ENCODE measurements at places on chromosomes 6 and 20.

DNA sequence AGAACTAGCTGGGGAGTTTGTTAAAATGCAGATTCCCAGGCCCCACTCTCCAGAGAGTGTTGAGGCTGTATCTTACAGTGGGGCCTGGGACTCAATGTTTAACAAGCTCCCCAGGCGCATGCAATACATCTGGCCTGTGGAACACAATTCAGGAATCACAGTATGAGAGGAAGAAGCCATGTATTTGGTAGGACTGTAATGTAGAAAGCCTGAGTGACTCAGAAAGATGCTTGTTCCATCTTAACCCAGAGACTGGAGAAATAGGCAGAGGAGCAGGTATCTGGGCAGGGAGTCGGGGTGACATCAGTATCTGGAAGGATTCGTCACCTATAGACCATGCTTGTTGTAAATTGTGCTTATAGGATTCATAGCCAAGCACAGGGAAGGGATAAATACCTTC is 90.5 kb downstream of the UNC5CL start:
- DNase-seq: no peak

DNA sequence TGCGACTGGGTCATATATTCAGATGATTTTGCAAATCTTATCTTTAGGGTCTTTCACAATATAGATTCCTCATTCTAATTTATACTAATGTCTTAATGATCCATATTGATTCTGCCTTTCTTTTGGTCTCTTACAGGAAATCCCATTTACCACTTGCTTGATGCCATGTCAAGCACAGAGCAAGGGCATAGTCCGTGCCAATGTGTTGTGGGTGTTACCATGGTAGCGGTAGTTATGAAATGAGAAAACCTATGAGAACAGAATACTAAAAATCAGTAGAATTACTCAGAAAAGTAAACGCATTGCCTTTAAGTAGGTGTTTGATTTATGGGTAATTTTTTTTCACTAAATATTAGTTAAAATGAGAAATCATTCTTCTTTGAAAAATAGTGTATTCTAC is 153.9 kb upstream of the RAB32 start:
- DNase-seq: no peak

GRCh38 chr20:56630506-56631317 is 1.6 kb downstream of the TFAP2C start:
- DNase-seq: no peak

GRCh38 chr20:37297066-37297736 is 7.7 kb downstream of the MANBAL start:
- DNase-seq: no peak

GRCh38 chr6:144158133-144158532 is 7.8 kb downstream of the STX11 start:
- no peak for DNase-seq

GRCh38 chr20:22758815-22759214 is 174.4 kb upstream of the FOXA2 start:
- no peak for DNase-seq

DNA sequence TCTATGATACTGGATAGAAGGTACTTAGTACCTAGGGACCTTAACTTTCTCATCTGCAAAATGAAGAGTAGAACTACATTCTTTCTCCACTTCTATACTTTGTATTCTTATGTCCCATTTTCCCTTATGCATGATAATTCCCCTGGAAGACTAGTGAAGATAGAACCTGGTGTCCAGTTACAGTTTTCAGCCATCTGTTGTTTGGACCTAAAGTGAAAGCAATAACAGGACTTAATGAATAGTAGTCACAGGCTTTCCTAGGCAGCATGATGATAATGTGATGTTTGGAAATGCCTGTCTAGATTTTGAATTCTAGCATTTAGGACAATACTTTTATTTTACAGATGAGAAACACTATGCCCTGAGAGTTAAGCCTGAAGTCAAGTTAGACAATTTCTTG is 153.8 kb downstream of the RIMS1 start:
- DNase-seq: no peak

DNA sequence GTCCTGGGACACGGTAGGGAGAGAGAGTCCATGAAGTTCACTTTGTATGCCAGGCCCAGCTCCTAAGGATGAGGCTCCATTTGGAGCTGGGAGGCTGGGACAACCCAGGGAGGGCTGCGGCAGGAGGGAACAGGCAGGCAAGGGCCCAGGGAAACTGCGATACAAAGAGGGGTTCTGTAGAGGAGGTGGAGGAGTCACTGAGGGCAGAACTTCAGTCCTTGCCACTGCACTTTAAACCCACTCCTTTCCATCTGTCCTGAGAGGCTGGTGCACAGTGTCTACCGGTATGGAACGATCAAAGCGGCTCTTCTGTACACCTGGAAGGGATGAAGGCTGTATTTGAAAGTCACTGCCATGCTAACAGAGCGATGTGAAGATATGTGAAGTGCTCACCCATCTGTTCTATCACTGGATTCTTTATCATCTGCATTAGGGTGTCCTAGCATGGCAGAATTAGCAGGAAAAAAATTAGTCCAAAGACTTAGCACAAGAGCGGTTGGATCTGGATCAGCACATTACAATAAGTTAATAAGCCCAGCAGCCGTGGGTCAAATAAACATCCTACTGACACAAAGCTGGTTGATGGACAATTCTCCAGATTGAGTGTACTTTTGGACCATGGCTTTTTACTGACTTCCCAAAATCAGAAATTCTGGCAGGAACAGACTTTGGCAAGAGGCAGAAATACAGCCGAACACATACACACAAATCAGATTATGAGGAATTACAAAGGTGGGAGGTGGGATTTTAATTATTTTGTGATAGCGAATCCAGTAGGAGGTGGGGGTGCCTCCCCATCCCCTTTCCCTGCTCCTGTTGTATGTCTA is 20.9 kb upstream of the ZFAND3 start:
- no peak for DNase-seq

- DNase-seq: no peak
Measured at GRCh38 chr6:25829375-25829774, 2.5 kb downstream of the SLC17A1 start.

DNA sequence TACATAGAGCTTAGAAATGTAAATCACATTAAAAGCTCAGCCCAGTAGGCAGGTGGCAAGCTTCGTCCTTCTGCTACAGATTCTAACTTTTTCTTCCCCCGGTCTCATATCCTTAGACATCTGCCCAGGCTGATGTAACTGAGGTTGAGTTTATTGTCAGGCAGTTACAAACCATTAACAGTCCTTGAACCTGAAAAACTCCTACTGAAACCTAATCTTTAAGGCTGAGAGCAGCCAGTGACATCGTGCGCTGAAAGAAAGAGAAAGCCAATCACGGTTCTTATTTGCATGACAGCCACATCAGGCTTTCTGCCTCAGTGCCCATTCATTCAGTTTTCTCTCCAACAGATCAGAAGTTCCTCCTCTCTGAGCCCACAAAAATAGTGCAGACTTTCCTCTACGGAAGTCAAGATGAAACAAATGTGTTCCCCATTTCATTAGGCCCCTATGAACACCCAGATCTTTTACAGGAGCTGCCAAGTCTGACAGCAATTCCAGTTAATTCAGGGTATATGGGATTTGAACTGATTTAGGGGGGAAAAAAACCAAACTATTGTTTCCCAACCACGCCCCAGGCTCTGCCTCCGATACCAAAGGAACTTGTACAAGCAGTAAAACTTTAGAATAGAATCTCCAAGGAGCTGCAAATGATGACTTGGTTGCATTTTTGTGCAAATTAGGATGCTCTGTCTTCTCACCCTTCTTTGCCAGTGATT is at the start of gene NHSL1:
Gene NHSL1, minus strand, starts transcription at position 192 of the 716 bp plus-strand sequence. CDS start 204 bp downstream, outside the sequence.
- peak; percentile 63 for DNase-seq

DNA sequence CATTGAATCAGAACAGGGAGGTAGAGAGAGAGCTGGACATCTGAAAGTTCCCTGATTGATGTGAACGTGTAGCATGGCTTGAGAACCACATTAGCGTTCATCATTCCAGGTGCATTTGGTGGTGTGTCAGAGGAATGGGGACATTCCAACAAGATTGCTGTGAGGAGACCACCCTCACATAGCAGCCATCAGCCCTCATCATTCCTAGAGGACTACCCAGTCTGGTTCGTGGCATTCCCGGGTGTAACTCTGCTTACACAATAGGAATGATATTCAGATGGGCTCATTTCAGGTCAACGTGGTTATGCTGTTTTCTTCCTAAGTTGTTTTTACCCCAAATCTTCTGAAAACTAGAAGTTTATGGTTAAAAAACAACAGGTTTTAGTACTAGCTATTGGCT is 62.2 kb upstream of the KLHL31 start:
- DNase-seq: no peak

DNA sequence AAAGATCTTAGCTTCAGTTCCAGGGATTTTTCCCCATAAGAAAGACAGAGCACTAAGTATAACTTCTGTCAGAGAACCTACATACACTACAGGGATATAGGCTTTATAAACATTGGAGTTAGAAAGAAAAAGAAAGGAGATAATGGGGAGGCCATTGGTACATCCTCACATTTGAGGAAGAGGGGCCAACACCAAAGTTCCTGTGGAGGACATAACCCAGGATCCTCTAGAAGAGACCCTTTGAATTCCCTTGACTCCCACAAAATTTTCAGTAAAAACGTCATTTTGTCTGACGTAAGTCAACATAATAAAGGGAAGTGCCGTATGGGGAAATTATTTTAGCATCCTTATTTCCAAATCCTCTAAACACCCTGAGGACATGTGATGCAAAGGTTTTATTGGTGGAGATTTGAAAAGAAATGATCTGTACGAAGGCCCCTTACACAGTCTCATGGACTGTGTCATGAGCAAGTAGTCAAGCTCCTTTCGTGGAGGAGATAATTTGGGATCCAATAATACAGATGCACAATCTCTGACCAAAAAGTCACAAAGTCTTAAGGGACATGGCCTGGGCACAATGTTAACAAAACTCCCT is 33.2 kb downstream of the HLA-DRA start:
- DNase-seq: no peak

- DNase-seq: no peak
Measured at GRCh38 chr20:43961541-43962471, 47.2 kb downstream of the TOX2 start.

GRCh38 chr6:3751077-3751729 is at the start of gene PXDC1:
Gene PXDC1 (minus strand): TSS chr6:3751713. CDS start chr6:3751531, 182 bp downstream.
- DNase-seq: no peak

DNA sequence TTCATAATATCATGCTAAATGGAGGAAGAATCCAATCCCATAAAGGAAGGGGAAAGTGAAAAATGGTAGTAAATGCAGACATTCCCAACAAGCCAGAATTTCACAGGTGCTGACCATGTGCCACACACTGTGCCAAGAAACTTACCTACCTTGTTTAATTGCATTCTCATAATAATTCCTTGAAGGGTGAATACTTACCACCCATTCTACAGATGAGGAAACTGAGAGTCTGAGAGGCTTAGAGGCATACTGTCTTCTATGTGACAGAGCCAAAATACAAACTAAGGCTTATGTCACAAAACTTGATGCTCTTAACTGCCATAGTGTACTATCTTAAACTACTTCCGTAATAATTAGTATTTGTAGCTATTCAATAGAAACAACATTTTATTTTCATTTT is 454.7 kb downstream of the UTRN start:
- DNase-seq: no peak

- DNase-seq: no peak
Measured at GRCh38 chr20:63178446-63178820, 37.5 kb downstream of the YTHDF1 start.

- DNase-seq: no peak
Measured at GRCh38 chr6:14889188-14889587, 356.7 kb upstream of the JARID2 start.

DNA sequence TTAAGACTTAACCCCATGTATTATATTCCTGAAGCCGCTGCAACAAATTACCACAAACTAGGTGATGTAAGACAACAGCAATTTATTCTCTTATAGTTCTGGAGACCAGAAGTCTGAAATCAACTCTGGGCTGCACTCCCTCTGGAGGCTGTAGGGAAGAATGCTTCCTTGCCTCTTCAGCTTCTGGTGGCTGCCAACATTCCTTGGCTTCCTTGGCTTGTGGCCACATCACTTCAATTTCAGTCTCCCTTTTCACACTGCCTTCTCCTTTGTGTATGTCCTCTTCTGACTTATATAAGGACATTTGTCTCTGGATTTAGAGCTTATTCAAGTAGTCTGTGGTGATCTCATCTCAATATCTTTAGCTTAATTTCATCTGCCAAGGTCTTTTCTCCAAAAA is 141.6 kb downstream of the DHX35 start:
- no peak for DNase-seq

GRCh38 chr6:75145211-75145610 is 60.6 kb downstream of the COL12A1 start:
- DNase-seq: no peak

- no peak for DNase-seq
Measured at GRCh38 chr6:93792746-93793145, 373.4 kb upstream of the EPHA7 start.
